Activated CD8-positive, alpha-beta memory T cell treated with anti-CD3 and anti-CD28 coated beads for 48 hours (primary cell): ENCODE measurements at places on chromosomes 11 and 22.

GRCh38 chr11:109133159-109133558, 288.8 kb upstream of the C11orf87 start:
- DNase-seq: no peak

DNA sequence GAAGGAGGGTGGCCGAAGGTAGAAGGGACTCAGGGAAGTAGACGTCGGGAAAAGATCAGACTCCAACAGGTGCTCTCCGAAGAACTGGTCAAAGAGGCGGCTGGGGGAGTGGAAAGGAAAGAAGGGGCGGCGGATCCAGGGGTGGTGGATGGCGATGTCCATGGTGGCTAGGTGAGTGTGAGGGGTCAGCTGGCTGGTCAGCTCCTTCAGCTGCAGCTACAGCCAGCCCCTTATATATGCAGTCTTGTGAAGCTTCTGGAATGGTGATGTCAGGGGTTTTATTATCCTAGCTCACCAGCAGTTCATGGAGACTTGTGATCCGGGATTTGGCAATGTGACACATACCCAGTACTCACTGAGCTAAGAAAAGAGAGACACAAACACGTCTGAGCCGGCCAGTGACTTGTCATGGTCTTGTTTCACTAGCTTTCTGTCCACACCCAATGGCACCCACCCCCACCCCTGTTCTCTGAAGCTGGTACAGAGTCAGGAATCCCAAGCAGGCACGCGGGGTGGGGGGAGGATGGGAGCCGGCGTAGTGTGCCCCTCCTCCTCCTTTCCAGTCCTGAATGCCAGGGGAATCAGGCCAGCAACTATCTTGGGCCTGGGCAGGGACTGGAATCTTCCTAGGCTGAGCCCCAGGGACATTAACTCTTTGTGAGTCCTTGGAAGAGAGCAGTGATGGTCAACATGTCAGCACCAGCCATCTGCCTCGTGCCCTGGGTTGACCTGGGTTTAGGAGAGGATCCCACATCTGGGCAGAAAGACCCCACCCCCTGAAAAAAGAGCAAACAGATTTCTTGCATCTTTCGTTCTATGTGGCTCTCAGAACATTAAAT, at the start of gene CRYAB:
CRYAB (minus strand) TSS at position 208 of the 839 bp plus-strand sequence; CDS start at position 162, 46 bp downstream.
- no peak for DNase-seq

DNA sequence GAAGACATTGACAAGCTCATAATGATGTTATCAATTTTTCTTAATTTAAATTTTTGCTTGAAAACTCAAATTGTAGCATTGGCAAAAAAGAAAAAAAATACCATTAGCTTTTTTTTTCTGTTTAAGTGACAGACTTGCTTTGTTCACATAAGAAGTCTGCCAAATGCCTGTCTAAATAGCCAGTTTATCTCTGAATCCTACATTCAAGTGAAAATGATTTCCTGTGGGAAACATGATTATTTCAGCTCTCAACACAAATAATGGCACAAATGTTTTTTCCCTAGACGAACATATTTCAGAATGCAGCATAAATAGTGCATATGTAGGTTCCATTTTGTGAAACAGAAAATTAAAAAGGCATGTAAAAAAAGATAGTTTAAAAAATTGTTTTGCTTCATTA, 23.5 kb downstream of the TYR start:
- DNase-seq: no peak

GRCh38 chr22:22558972-22559603, at the start of gene PRAME:
PRAME (minus strand) TSS chr22:22559265; CDS start chr22:22556832, 2,433 bp downstream.
- peak; percentile 84 for DNase-seq

- no peak for DNase-seq
Measured at GRCh38 chr11:59076876-59077571, 9.1 kb upstream of the GLYATL1B start.

GRCh38 chr11:126158054-126158791, 53.2 kb downstream of the RPUSD4 start:
- no peak for DNase-seq
